ENCODE measurements at places on chromosomes 1 and 21. TPM values are rescaled to one million over a fixed set of nuclear protein-coding genes. Genes with fewer than 3 reads are reported as not detected.
A peak's percentile ranks its signal among the peaks of the same experiment; 100 is the strongest.

The PPM1J gene
- 0.57 TPM for total RNA-seq

The NTRK1 gene
- total RNA-seq, result 1.5 TPM

The UMODL1 gene
- total RNA-seq, result 0.50 TPM

GRCh38 chr1:151737479-151737878, 16.2 kb downstream of the RIIAD1 start:
- DNase-seq, result no peak

DNA sequence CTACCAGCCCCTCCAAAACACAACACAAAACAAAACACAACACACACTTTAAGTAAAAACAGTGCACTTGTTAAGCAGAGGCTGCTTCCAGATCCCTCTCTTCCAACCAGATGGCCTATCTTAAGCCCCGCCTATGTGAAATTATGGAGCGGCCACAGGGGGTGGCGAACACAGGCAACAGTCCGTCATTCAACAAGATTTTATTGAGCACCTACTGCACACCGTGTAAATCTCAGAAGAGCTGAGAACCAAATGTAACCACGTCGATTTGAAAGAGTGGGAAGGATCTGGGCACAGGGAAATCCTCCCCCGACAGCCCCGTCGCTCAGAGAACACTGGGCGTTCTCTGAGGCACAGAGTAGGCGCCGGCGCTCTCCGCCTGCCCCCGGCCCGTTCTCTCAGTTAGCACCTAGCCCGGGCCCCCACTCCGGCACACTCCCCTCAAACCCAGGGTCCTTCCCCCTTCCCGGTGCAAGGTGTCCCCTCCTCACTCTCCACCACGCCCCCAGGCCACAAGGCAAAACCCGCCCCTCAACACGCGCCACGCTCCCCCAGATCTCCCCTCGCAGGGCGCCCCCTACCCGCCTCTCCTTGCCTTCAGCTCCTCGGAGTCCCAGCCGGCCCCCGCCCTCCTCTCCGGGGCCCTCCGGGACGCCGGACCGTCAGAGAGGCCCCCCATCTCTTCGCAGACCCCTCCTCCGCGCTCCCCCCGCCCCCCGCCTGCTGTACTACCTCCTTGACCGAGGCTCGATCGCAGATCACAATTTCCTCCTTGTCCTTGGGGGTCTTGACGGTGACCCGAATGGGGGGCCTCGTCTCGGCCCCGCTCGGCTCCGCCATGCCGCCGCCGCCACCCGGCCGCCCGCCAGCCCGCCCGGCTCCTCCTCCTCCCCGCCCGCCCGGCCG, 483 bp downstream of the UBQLN4 start:
- DNase-seq, result peak; percentile 81

DNA sequence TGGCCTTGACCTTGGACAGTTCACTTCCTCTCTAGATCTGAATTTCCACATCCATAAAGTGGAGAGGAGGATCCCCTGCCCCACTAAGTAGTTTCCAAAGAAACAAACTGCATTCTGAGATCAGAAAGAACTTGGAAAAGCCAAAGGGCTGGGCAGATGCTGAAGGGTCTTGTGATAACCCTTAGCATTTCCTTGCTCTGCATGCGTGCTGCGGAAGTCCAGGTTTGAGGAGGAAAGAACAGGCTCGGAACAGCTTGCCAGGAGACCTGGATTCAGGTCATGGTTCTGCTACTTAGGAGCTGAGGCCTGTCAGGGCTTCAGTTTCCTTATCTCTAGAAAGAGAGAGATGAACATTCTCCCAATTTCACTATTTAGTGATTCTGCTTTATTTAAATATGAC, 27.2 kb downstream of the IGFN1 start:
- no peak for DNase-seq

All from CD8-positive, alpha-beta T cell (primary cell).